Activated T-cell treated with anti-CD3 and anti-CD28 coated beads, Interleukin-2, amount 50 U/mL, for 24 hours (primary cell): ENCODE measurements at places on chromosomes 1 and 21.

DNA sequence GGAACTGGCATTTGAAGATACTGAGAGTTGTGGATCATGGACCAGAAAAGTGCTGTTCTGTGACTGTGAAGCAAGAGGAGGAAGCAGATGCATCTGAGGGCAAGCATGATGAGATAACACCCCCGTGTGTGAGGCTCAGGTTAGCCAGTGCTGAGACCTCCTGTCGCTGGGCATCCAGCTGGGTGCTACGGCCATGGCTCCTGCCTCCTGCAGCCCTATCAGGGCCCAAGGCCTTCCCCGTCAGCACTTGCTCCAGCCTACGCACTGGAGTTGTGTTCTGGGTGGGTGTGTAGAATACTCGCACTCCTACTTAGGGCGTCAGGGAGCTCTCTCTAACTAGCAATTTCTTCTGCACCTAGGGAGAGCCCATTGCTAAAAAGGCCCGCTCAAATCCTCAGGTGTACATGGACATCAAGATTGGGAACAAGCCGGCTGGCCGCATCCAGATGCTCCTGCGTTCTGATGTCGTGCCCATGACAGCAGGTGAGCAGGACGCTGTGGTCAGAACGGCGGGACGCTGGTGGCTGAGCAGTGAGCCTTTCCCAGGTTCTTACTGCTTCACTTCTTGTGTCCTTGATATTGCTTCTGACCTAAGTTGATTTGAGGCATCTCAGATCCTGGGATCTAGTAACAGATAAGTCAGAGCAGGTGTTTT, 6.5 kb downstream of the PPIE start:
- H3K4me1 ChIP-seq: peaks cover 19% of the 10 kb centered on the region
- no peaks in the 10 kb centered on the region for H3K27me3 ChIP-seq
- H3K36me3 ChIP-seq: peaks cover 94% of the 10 kb centered on the region
- H3K27ac ChIP-seq: no peak overlapping the region
- no peak for DNase-seq
- no peak overlapping the region for H3K4me3 ChIP-seq

DNA sequence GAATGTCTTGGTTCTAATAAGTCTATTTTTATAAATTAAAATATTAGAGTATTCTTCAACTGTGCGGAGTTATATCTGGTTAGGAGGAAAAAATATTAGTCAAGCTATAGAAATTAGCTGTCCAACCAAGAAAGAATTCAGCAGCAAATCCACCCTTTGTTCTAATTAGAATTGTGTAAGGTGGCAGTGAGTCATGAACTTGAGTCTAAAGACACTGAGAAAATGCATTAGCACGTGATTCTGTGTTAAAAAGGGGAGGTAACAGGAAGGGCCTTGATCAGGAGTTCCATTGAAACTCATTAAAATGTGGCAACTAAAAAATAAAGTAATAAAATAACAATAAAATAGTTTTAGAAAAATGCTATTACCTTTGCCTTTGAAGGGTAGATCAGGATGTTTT, 398.2 kb upstream of the RGS18 start:
- H3K4me1 ChIP-seq: no peaks in the 10 kb centered on the region
- H3K27me3 ChIP-seq: no peaks in the 10 kb centered on the region
- H3K36me3 ChIP-seq: no peaks in the 10 kb centered on the region
- no peak for DNase-seq

GRCh38 chr1:150249936-150250335, 7.6 kb upstream of the CA14 start:
- no peak overlapping the region for H3K4me3 ChIP-seq
- H3K4me1 ChIP-seq: no peaks in the 10 kb centered on the region
- no peaks in the 10 kb centered on the region for H3K36me3 ChIP-seq
- no peak for DNase-seq

DNA sequence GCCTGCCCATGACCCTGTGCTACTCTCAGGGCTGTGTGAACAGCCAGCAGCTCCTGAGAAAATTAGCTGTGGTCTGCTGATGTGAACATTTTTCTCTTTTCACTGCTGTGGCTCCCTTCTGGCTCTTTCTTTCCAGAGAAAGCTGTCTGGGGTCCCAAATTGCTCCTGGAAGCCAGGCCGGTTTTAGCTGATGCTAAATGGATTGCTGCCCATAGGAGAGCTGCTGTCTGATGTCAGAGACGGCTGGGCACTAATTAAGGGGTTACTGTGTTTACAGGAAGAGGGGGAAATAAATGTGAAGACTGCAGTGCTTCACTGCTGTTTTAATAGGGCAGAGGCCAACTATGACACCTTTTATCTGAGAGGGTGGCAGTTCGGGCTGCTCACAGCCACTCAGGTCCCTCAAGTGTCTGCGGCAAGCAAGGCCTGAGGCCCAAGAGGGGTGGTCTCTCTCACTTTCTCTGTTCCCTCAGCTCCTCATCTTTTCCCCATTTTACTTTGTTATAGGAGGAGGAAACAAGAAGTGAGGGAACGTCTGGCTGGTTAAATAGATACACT, 106.0 kb upstream of the GNG12 start:
- H3K4me3 ChIP-seq: no peak overlapping the region
- H3K27ac ChIP-seq: no peak overlapping the region
- no peak for DNase-seq
- H3K27me3 ChIP-seq: no peaks in the 10 kb centered on the region
- H3K36me3 ChIP-seq: no peaks in the 10 kb centered on the region

DNA sequence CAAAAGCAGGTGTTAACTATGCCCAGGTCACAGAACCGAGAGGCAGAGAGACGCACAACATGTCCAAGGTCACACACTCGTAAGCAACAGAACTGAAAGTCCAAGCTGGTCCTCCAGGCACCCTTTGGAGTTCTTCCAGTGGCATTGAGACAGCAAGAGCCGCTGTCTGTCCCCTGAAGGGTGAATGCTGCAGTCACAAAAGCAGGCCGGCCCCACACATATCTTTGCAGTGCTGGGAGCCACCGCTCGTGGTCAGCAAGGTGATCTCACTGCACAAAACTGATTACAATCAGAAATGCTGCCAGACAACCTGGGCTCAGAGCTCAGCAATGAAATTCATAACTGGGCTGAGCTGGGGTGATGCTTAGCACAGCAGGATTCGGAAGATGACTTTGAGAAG, 47.4 kb upstream of the RAB4A start:
- H3K4me3 ChIP-seq: no peak overlapping the region
- H3K27ac ChIP-seq: no peak overlapping the region
- no peaks in the 10 kb centered on the region for H3K36me3 ChIP-seq
- no peak for DNase-seq
- H3K4me1 ChIP-seq: peaks cover 4% of the 10 kb centered on the region
- no peaks in the 10 kb centered on the region for H3K27me3 ChIP-seq

GRCh38 chr1:204450461-204451257, 39.0 kb upstream of the PPP1R15B start:
- no peaks in the 10 kb centered on the region for H3K27me3 ChIP-seq
- DNase-seq: no peak

- no peaks in the 10 kb centered on the region for H3K36me3 ChIP-seq
- peak; percentile 82 for DNase-seq
- peaks cover 11% of the 10 kb centered on the region for H3K4me1 ChIP-seq
- peaks cover 12% of the 10 kb centered on the region for H3K27me3 ChIP-seq
- no peak overlapping the region for H3K4me3 ChIP-seq
Observed at GRCh38 chr21:42309753-42310213, 5.4 kb downstream of the TFF3 start.

- peaks cover 44% of the 10 kb centered on the region for H3K36me3 ChIP-seq
- H3K27me3 ChIP-seq: no peaks in the 10 kb centered on the region
- no peak overlapping the region for H3K4me3 ChIP-seq
- no peak overlapping the region for H3K27ac ChIP-seq
- peaks cover 44% of the 10 kb centered on the region for H3K4me1 ChIP-seq
Observed at GRCh38 chr1:25445993-25446538, 15.4 kb downstream of the MACO1 start.

- no peak for DNase-seq
- H3K27me3 ChIP-seq: no peaks in the 10 kb centered on the region
- H3K36me3 ChIP-seq: no peaks in the 10 kb centered on the region
- H3K27ac ChIP-seq: no peak overlapping the region
- no peak overlapping the region for H3K4me3 ChIP-seq
Observed at GRCh38 chr21:39048574-39048973, 134.7 kb downstream of the PSMG1 start.

- H3K27me3 ChIP-seq: peaks cover 37% of the 10 kb centered on the region
- H3K4me1 ChIP-seq: peaks cover 10% of the 10 kb centered on the region
- peak; percentile 35 for DNase-seq
- H3K36me3 ChIP-seq: no peaks in the 10 kb centered on the region
- H3K4me3 ChIP-seq: no peak overlapping the region
Observed at GRCh38 chr21:25350056-25350455, 257.2 kb downstream of the MRPL39 start.

DNA sequence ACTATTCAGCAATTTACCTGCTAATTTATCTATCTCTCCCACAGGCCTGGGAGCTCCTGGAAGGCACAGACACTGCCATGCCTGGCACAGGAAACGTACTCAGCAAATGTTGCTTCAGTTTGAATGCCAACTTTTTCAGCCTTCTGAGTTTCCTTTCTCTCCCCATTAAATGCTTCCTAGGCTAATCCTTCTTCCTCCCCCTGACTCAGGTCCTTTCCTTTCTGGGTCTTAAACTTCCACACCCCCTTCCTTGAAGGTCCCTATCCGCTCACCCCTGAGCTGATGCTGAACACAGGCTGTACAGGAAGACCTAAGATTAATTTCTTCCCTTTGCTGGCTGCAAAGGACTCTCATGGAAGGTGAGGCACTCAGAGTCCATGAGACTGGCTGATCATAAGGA, 40.3 kb upstream of the ECE1 start:
- peak overlapping the region; percentile 92 for H3K27ac ChIP-seq
- H3K4me1 ChIP-seq: peaks cover 90% of the 10 kb centered on the region
- peaks cover 66% of the 10 kb centered on the region for H3K36me3 ChIP-seq
- DNase-seq: no peak
- no peaks in the 10 kb centered on the region for H3K27me3 ChIP-seq

DNA sequence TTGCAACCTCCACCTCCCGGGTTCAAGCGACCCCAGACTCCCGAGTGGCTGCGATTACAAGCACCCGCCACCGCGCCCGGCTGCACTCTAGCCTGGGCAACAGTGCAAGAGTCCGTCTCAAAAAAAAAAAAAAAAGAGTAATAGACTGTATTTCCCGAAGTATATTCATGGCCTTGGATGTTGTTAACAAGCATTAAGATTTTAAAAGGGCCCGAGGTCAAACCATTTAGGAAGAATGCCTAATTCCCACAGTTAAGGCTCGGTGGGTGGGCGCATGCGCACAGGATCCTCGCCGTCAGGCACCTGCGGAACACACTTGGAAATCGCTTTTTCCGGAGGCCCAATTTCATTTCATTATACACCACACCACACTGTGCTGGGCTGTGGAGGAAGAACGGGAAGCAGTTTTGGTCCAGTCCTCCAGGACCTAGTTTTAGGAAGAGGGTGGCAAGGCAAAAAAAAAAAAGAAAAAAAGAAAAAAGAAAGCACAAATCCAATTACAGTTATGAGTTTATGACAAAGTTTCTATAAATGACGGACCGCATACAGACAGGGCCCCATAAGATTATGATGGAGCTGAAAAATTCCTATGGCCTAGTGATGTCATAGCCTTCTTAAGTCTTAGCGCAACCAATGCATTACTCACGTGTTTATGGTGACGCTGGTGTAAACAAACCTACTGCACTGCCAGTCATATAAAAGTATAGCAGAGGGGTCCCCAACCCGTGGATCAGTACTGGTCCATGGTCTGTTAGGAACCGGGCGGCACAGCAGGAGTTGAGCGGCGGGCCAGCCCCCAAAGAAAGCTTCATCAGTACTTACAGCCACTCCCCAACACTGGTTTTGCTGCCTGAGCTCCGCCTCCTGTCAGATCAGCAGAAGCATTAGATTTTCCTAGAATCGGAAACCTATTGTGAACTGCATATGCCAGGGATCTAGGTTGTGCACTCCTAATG, 38.2 kb downstream of the H3-3A start:
- DNase-seq: peak; percentile 56
- H3K4me1 ChIP-seq: peaks cover 20% of the 10 kb centered on the region
- H3K27me3 ChIP-seq: peaks cover 6% of the 10 kb centered on the region
- H3K36me3 ChIP-seq: no peaks in the 10 kb centered on the region

DNA sequence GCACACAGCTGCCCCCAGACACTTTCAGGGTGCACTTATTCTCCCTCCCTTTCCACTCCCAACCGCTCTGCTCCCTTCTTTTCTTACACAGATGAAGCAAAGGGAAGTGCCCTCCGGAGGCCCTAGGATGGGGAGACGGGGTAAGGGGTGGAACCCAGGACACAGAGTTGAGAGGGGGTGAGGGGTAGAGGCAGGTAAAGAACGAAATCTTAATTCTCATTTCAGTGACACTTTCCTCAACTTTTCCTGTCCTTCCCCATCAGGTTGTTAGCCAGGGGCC, 12.8 kb downstream of the PLEKHO1 start:
- no peaks in the 10 kb centered on the region for H3K27me3 ChIP-seq
- no peak overlapping the region for H3K27ac ChIP-seq
- no peak for DNase-seq
- peaks cover 53% of the 10 kb centered on the region for H3K4me1 ChIP-seq
- peaks cover 24% of the 10 kb centered on the region for H3K36me3 ChIP-seq
